ENCODE measurements at places on chromosomes 4 and X.

DNA sequence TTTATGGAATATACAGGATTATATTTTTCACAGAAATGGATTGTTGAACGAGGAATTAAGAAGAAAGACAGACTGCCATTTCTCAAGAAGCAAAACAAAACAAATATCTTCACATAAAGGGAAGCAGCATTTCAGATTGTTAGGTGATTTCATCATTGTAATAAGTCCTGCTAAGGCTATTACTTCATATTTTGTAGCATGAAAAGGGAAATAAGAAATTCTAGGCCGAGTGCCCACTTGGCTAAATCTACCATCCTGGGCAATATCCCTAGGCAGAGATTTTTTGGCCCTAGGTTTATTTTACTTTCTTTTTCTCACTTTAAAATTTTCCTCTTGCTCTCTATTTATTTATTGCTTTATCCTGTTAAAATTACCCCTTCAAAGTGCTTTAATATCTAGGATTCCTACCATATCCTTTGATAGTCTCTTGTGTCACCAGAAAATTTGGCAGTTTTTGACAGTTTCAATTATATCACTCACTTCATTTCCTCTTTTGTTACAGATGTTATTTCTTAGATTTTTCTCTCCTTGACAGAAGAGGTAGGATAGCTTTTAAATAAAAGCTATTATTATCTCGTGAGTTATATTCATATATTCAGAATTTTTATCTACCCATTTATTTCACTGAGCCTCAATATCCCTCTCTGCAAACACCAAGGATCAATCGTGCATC, 142.3 kb downstream of the PDGFC start:
- DNase-seq, result peak; percentile 12

GRCh38 chr4:17134100-17134499, 235.7 kb upstream of the LDB2 start:
- DNase-seq, result no peak

- DNase-seq, result no peak
These were observed 225.5 kb downstream of the PARM1 start for GRCh38 chr4:75158451-75158850.

GRCh38 chrX:123884809-123885408, 25.1 kb downstream of the XIAP start:
- no peak for DNase-seq

DNA sequence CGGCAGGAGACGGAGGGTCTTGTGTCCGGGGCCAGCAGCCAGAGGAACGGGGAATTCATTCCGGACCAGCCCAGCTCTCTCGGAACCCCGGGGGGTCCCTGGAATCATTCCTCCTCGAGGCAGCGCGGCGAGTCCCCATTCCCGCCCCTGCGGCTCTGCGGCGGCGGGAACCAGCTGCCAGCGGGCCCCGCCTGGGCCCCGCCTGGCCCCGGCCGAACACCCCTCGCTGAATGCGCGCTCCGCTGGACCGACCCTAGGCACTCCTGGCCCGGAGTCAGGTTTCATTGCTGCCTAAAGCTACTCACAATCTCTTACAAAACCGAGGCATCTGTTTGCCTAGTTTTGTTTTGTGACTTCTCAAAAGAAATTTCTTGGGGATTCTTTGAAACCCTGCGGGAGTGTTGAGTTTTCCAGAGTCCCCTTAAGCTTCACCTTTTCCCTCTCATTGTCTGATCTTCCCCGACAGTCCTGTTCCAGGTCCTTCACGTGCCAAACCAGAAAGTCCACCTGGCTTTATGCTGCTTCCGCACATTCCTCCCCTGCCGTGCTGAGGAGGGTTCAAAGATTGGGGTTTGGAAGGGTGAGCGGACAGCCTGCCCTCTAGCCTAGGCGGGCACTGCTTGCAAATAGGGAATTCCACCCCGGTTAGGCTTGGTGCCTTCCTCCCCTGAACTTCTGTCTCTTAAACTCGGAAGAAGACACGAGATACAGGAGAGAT, 789 bp downstream of the ARHGAP10 start:
- DNase-seq, result no peak

DNA sequence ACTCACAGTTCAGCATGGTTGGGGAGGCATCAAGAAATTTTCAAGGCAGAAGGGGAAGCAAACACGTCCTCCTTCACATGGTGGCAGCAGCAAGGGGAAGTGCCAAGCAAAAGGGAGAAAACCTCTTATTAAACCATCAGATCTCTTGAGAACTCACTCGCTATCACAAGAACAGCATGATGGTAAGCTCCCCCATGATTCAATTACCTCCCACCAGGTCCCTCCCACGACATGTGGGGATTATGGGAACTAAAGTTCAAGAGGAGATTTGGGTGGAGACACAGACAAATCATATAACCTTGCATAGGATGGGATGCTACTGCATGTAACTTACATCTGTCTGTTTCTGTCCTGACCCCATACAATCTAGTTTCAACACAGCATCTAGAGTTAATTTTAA, 511.8 kb upstream of the ARX start:
- DNase-seq, result no peak

GRCh38 chr4:77600521-77601451, 4.8 kb upstream of the CXCL13 start:
- DNase-seq, result no peak

DNA sequence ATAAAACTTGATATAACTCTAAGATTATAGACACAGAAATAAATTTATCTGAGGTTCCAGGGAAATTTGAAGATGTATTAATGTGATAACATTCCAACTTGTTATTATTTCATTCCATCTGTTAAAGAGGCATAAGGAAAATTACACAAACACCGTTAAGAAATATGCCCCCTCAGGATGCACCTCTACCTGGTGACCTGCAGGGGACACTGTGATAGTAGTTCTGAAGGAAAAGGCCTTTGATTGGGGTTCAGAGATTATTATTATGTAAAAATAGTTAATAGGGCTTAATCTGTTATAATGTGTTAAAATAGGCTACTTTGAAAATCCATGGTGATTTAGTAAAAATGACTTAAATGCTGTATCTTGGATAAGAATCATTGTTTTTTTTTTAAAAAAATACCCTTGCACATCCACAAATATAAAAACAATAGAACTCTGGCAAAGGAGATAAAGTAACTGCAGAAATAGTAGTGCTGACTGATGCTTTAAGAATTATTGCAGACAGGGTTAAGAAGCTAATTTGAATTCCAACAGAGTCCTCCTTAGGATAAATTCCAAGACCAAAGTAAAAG, 6.1 kb upstream of the ABRAXAS1 start:
- DNase-seq, result no peak

- no peak for DNase-seq
These were observed 59.2 kb upstream of the TXK start for GRCh38 chr4:48193096-48193836.

GRCh38 chr4:8703857-8704495, 111.4 kb downstream of the CPZ start:
- DNase-seq, result no peak

GRCh38 chr4:108171339-108172230, 2.9 kb upstream of the LEF1 start:
- DNase-seq, result no peak

- peak; percentile 55 for DNase-seq
These were observed 10.4 kb downstream of the SLC9B1 start for GRCh38 chr4:103008875-103009729.

- no peak for DNase-seq
These were observed 43.5 kb downstream of the ASIC5 start for GRCh38 chr4:155822572-155822971.

DNA sequence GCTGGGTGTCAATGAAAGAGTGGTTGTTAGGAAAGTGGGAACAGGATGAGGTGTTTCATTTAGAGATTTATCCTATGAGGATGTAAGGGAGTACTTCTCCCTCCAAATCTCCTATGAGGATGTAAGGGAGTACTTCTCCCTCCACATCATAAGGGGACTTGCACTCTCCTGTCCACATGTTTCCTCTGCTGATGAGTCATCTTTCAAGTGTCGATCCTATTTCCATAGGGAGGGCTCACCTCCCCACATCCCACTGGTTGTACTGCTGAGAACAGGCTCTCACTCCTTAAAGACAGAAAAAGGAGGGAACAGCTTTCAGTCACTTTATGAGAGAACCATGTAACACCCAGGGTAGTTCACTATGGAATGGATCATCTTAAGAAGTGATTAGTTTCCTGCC, 65.0 kb downstream of the INPP4B start:
- no peak for DNase-seq

- DNase-seq, result peak; percentile 50
These were observed 61.7 kb downstream of the PALLD start for GRCh38 chr4:168558599-168558998.

DNA sequence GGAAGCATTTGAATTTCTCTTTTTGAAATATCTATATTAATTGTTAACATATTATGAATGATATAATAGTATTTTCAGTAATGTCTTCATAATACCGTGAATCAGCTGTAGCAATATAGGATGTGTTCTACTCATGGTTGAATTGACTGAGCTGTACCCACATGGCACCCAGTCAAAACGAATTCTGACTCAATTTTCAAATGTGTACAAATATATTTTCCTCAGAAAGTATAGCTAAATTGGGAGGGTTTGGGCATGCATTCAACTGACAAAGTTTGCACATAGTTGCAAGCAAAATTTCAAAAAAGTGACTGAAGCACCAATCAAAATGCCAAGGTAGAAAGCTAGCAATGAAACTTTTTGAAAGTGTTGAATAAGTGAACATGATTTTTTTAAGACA, 188.9 kb downstream of the NAF1 start:
- DNase-seq, result no peak

DNA sequence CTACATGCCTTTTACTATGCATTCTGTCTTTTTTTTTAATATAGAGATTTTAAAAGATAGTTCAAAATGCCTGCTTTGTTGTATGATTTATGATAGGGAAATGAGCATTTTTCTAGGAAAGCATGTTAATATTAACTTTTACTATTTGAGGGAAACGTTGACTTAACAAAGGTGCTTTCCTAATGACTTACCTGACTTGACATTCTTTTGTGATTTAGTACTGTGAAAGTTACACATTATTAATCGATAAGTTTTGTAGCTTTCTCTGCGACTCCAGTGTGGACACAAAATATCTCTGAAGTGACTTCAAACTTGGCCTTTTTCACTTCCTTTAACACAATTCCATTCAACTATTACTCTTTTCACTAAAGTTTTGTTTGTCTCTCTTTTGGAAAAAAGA, 184.3 kb downstream of the GC start:
- DNase-seq, result no peak

- no peak for DNase-seq
These were observed 123.7 kb upstream of the NUDT6 start for GRCh38 chr4:123046096-123046495.

DNA sequence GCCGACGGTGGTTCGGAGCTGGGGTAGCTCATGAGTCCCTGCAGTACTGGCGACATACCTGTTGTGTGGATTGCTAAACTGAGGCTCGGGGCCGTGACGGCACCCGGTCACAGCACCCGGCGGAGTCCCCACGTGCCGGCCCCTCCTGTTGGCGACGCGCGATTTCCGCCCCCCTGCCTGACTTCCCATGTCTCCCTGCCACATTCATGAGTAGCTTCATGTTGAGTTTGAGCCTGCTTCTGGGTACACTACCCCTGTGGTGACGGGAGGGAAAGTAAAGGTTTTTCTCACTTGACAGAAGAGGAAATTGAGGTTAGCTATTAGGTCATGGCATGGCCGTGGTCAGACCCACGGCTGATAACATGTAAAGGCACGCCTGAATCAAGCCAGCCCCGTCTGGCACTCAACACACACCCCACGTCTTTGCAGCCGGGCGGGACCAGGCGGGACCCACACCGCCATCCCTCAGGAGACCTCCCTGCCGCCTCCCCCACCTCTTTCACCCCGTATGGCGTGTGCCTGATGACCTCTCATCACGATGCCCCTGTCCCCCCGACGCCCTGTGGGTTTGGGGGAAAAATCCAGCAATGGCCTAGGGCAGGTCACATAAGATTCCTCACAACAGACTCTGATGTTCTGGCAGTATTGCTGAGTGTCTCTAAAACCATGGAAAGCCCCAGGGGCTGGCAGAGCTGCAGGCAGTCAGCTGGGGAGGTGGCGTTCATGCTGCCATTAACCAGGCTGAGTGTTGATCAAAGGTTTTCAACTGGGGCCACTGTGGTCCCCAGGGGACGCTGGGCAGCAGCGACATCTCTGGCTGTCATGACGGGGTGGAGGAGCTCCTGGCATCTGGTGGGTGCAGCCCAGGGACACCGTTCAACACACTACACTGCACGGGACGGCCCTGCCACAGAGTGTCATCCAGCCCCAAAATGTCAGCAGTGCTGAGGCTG, 29.2 kb downstream of the P2RY8 start:
- DNase-seq, result no peak

DNA sequence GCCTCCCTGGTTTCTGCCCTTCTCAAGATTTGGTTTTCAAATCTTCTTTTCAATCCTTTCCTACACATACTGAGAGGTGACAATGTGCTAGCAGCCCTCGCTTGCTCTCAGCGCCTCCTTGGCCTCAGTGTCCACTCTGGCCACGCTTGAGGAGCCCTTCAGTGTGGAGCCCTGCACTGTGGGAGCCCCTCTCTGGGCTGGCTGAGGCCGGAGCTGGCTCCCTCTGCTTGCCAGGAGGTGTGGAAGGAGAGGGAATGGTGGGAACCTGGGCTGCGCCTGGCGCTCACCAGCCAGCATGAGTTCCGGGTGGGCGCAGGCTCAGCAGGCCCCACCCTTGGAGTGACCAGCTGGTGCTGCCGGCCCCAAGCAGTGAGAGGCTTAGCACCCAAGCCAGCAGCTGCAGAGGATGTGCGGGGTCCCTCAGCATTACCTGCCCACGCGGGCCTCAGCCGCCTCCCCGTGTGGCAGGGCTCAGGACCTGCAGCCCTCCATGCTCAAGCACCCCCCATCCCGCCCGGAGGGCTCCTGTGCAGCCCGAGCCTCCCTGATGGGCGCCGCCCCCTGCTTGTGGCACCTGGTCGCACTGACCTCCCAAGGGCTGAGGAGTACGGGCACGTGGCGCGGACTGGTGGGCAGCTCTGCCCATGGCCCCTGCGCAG, 127.5 kb downstream of the COX7B2 start:
- DNase-seq, result no peak

- DNase-seq, result no peak
These were observed 41.9 kb downstream of the UBA6 start for GRCh38 chr4:67659065-67659464.

DNA sequence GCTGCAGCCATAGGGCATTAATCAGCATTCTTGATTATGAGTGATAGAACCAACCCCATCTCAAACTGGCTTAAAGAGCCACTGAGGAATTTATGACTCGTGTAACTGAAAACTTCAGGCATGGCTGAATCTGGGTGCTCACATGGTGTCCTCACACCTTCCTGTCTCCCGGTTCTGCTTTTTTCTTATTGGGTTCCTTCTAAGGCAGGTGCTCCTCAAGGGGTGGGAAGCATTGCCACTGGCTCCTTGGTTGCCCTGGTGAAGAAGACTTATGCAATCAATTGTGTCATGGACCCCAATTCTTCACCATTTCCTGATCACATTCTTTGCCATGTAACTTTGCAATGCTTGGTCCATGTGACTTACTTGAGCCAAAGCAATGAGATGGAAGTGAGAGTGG, 4.3 kb upstream of the ZCCHC4 start:
- no peak for DNase-seq

- no peak for DNase-seq
These were observed 1594.6 kb downstream of the ARAP2 start for GRCh38 chr4:34649716-34650115.

GRCh38 chr4:7279902-7280301, 87.6 kb downstream of the SORCS2 start:
- no peak for DNase-seq

GRCh38 chr4:164931551-164932324, 45.7 kb downstream of the TRIM61 start:
- DNase-seq, result no peak

Measured in fibroblast of skin of left biceps (primary cell).